ENCODE measurements at places on chromosomes 1 and 21.

DNA sequence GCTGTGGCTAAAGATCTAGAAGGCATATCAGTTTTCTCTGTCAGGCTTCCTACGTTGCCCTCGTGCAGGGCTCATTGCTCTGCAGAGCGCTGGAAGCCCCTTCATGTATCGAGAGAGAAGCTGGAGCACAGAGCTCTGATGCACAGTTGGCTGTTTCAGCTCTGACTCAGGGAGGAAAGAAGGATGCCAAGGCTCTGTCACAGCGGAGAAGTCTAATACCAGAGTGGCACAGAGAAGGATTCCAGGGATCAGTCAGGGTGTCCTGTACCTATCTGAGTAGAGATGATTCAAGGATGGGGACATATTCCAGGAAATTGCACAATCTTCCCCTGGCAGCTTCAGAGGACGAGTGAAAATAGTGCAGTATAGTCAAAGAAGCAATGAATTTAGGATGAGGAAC is 179.2 kb upstream of the FMN2 start:
- DNase-seq, result no peak

DNA sequence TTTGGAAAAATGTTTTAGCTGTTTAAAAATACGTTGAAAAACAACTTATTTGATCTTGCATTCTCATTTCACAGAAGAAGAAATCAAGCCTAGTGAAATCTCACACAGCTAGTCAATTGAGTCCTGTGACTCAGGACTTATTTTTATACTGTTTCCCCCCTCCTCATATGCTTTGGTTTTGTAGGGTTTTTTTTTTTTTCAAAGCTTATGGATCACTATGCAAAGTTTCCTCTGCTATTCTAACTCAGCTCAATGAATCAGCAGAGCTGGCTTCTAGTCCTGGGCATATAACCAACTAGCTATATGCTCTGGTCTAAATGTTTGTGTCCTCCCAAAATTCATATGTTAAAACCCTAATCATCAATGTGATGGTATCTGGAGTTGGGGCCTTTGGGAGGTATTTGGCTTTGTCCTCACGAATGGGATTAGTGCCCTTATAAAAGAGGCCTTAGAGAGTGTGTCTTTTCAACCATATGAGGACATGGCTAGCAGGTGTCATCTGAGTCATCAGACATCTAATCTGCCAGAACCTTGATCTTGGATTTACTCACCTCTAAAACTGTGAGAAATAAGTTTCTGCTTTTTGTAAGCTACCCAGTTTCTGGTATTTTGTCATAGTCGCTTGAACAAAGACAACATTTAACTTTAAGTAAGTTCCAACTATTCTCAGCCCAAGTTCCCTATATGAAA is 317.2 kb upstream of the C1orf87 start:
- no peak for DNase-seq

GRCh38 chr1:26983863-26984262 is 9.6 kb upstream of the TRNP1 start:
- no peak for DNase-seq

DNA sequence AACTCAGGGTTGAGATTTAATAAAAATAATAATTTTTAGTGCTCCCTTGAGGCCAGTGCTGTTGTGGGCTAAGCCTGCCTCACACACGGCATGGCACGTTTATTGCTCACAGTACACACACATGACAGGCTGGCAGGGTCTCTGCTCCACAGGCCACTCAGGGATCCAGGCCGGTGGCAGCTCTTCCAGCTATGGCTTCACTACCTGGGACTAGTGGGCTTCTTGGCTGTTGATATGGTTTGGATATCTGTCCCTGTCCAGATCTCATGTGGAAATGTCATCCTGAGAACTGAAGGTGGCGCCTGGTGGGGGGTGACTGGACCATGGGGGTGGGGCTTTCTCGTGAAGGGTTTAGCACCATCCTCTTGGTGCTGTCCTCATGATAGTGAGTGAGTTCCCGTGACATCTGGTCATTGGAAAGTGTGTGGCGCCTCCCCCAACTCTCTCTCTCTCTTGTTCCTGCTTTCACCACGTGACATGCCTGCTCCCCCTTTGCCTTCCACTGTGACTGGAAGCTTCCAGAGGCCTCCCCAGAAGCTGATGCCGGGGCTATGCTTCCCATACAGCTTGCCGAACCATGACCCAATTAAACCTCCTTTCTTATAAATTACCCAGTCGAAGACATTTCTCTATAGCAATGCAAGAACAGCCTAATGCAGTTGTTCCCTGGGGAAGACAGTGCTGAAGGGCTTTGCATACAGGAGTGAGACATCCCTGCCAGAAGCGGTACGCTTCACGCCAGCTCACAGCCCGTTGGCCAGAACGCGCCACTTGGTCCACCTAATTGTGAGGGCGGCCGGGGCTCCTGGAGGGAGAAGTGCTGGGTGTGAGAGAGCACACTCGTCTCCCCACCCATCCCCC is 226.9 kb upstream of the C1orf174 start:
- DNase-seq, result peak; percentile 20

DNA sequence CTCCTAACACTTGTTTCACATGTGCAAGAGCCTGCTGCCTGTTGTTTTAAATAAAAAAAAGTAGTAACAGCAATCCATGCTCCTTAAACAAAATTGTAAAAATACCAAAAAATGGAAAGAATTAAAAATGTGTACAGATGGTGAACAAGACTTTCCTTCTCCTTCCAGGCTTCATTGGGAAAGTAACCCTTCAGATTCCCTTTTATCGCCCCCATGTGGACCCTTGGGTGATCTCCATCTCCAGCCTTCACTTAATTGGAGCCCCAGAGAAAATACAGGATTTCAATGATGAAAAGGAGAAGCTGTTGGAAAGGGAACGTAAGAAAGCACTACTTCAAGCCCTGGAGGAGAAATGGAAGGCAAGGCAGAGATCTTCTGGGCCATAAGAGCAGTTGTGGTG is 14.2 kb downstream of the VPS13D start:
- no peak for DNase-seq
